CD4-positive, alpha-beta T cell treated with Interleukin-17A for 1 hour (primary cell): ENCODE measurements at places on chromosomes 4 and X.

GRCh38 chr4:114890773-114891172 is 222.6 kb downstream of the NDST4 start:
- no peak for DNase-seq

- DNase-seq, result no peak
These were observed 197.6 kb downstream of the CPXCR1 start for GRCh38 chrX:88944661-88945060.

DNA sequence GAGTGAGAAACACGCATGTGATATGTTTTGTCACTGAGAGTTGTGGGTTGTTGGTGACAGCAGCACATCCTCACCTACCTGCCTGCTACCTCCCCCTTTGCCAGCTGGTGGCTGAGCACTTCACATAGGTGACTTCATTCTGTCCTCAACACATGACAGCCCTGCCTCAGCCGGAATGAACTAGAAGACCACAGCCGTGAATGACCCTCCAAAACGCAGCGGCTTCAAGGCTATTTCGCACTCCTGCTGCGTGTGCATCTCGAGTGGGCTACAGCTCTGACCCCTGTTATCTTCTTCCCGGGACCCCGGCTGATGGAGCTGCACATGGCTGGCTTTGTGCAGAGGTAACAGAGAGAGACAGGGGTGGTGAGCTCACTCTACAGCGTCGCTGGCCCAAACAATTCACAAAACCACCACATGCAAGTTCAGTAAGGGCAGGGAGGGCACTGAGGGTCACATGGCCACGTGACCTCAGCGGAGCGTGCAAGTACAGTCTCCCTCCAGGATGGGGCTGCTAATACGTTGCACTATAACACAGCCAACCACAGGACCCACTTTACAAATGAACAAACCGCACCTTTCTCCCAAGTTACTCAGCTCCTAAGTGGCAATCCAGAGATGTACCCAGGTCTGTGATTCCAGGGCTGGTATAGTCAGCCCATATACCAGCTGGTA is 6.3 kb upstream of the PPP2R2C start:
- DNase-seq, result no peak

- DNase-seq, result no peak
These were observed 280.2 kb downstream of the ADGRA3 start for GRCh38 chr4:22235698-22236097.

GRCh38 chr4:97987019-97987648 is 156.1 kb downstream of the STPG2 start:
- DNase-seq, result no peak

GRCh38 chrX:23752740-23753415 is 9.8 kb upstream of the ACOT9 start:
- DNase-seq, result no peak

DNA sequence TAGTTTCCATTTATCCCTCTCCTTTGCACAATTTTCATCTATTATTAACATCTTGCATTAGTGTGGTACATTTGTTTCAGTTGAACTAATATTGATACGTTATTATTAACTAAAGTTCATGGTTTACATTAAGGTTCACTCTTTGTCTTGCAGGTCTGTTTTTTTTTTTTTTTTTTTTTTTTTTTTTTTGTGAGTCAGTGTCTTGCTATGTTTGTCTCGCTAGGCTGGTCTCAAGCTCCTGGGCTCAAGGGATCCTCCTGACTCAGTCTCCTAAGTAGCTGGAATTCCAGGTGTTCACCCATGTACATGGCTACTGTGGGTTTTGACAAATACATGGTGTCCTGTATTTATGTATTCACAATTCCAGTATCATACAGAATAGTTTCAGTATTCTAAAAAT is 6.8 kb downstream of the TBC1D19 start:
- DNase-seq, result no peak

DNA sequence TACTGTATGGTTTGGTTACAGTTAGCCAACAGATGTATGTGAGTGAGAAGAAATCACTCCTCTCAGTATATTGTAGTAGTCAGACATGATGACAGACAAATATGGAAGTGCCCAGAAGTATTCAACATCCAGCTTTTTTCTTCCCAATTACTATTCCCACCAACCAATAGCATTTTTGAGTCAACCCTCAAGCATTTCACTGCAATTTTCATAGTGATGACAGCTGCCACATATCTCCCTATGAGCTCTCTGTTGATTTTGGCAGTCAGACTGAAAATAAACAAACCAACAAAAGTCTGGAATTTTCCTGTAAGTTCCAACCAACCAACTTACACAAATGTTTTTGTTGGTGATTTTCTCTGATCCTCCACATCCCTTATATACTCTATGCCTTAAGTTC is 8.2 kb upstream of the TRAM1L1 start:
- DNase-seq, result no peak

DNA sequence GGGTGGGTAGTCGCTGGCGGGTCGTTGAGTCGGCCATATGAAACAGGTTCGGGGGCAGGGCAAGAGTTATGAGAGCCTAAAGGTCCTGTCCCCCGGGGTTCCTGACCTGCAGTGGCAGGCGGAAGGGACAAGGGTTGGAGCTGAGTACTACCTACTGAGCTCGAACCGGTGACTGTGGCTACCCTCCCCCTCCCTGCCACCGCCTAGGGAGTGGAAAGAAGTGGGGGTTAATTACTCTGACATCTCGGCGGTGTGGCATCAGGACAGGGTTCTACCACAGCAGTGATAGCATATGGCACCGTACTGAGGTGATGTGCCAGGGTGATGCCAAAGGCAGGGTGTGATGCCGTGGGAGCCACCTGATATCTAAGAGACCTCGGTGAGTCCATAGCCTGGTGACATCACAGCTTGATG is 307 bp downstream of the ATG4A start:
- no peak for DNase-seq

DNA sequence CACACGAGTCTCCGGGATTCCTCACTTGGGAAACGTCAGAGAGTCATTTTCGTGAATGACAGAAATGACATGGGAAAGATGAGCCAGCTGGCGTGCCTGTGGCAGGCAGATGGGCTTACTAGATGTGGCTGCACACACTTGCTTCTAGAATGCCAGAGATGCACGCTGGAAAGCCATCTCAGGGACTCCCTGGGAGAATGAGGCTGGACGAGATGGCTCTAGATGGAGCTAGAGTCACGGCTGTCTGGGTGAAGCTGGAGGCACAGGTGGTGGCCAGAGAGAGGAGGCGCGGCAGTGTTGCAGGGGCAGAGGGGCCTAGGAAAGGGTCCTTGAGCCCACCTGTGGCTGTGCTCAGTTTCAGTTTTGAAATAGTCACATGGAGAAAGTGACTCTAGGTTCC is 26.0 kb downstream of the TKTL1 start:
- peak; percentile 26 for DNase-seq

DNA sequence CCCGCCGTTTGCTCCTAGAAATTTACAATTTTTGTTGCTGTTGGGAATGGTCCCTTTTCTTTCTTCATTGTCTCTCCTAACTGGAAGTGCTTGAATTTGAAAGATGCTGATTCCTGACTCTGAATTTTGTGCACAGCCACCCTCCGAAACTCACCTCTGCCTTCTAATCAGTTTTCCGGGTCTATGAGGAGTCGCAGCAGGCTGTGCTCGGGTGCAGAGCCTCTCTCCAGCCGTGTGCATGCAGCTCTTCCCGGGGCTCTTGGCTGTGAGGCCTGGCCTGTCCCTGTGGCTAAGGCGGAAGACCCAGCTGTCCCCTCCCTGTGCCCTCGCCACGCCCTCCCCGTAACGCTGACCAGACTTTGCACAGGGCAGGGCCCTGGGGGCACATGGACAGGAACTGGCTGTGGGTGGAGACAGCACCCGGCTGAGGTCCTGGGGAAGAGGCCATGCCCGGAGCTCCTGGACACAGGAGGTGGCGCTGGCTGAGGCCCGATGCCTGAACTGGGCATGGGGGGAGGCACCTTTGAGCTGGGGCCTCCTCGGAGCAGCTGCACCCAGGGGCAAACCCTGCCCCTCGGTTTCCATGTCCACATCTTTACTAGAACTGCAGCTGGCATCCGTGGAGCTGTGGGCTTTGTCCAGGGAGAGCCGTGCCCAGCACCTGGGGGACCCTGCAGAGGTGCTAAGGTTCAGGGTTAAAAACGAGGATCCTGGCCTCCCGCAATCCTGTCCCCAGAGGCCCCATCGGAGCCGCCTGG is 32.6 kb upstream of the SPON2 start:
- no peak for DNase-seq
